ENCODE measurements at places on chromosomes 7 and 10.

DNA sequence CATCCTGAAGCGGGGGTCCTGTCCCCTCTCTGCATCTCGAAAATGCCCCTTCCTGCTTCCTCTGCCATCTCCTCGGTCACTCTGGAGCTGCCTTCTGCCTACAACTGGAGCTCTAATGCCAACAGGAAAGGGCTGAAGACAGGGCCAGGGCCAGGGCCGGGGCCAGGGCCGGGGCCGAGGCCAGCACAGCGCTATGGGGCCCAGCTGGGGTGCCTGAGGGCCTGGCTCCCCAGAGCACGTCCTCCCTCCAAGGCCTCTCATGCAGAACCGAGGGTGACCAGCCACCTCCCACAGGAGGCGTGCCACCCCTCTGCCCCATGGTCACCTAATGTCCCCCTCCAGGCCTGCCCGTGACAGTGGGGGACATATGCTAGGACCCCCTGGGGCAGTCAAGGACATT is 155.7 kb downstream of the PRKAG2 start:
- DNase-seq, result no peak

- no peak for DNase-seq
Observed at GRCh38 chr7:148831782-148832181, 52.3 kb downstream of the EZH2 start.

DNA sequence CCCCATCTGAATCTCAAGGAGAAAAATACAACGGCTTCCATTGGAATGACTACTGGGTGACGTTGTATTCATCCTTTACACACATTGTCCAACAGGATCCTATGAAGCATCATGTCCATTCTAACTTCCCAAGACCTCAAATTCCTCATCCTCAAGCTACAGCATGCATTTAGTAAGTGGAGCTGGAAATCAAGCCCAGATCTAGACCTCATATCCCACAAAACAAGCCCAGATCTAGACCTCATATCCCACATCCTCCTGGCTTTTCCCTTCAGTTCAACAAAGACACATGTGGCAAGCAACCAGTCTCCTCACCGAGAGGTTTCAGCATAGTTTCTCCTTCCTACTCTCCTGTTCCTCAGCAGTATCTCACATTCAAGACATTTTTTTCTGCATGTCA is 12.2 kb downstream of the IGF2BP3 start:
- no peak for DNase-seq

DNA sequence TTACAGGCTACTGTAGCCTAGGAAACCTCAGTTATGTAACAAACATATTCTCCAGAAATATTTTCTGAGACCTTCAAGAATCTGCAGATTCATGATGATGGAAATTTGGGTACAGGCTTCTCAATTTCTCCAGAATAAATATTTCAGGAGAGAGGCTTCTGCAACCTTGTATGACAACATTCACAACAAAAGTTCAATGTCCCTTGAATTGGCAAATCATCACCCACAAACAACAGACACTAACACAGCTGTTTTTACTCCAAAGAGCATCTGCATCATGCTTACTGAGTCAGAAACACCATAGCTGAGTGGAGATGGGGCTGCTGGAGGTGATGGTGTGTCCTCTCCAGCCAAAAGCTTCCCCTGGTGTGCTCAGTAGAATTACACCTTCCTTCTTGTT is 9.3 kb upstream of the COBL start:
- no peak for DNase-seq

GRCh38 chr7:156676263-156676662 is 35.7 kb downstream of the RNF32 start:
- no peak for DNase-seq

DNA sequence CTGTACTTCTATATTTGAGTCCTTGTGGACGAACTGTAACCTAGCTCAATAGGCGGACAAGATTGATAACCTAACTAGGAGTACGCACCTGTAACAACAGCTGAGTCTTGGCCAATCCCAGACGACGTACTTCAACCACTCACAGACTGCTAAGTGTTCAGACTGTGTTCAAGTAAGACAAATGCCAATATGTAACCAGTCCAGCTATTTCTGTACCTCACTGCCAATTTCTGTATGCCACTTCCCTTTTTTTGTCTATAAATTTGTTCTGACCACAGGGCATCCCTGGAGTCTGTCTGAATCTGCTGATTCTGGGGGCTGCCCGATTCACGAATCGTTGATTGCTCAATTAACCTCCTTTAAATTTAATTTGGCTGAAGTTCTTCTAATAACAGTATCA is 32.2 kb downstream of the HACD1 start:
- no peak for DNase-seq

DNA sequence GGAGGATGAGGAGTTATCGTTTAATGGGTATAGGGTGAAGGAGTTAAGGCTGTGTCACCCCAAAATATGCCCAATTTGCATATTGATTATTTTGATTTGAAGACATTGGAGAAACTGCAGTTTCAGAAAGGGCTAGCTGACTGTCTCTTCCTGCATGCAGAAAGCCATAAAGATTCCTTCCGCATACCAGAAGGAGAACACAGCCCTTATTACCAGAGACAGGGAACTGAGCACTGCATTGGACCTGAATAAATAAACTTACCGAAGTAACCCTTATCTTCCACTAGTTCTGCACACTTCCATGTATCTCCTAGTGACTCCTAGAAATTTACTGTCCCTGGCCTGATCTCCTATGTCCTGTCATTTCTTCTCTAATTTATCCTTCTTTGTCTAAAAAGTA is 821.9 kb upstream of the AUTS2 start:
- no peak for DNase-seq

GRCh38 chr7:46032353-46032752 is 111.3 kb upstream of the IGFBP3 start:
- no peak for DNase-seq

DNA sequence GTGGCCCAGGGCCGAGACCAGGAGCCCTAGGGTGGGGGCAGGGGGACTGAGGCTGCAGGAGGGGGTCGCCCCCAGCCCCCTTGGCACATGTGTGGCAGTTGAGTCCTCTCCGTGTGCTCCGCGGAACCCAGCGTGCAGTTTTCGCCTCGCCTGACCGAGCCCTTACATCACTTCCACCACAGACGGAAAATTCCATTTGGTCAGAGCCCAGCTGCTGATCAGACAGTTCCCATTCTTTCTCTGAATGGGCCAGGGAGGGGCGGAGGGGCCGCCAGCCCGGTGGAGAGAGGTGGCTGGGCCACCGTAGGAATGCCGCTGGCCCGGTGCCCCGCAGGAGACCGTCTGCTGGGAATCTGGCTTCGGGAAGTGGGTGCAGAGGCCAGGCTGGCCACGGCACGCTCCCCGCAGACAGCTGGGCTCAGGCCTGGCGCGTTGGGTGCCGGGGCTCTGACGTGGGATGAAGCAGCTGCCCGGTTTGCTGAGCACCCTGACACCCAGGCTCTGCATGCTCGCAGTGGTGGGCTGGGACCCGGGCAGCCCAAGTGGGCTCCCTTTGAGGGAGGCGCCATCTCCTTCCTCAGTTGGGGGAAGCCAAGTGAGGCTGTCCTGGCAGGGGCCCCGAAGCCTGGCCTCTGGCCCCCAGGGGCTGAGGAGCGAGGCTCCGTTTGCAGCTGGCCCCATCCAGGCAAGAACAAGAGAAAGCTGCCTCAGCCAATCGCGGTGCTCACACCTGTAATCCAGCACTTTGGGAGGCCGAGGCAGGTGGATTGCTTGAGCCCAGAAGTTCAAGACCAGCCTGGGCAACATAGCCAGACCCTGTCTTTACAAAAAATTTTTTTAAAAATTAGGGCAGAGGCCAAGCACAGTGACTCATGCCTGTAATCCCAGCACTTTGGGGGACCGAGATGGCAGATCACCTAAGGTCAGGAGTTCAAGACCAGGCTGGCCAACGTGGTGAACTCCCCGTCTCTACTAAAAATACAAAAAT is 9.9 kb downstream of the TTYH3 start:
- DNase-seq, result no peak

- DNase-seq, result no peak
Observed at GRCh38 chr7:36775061-36775620, 50.8 kb upstream of the AOAH start.

DNA sequence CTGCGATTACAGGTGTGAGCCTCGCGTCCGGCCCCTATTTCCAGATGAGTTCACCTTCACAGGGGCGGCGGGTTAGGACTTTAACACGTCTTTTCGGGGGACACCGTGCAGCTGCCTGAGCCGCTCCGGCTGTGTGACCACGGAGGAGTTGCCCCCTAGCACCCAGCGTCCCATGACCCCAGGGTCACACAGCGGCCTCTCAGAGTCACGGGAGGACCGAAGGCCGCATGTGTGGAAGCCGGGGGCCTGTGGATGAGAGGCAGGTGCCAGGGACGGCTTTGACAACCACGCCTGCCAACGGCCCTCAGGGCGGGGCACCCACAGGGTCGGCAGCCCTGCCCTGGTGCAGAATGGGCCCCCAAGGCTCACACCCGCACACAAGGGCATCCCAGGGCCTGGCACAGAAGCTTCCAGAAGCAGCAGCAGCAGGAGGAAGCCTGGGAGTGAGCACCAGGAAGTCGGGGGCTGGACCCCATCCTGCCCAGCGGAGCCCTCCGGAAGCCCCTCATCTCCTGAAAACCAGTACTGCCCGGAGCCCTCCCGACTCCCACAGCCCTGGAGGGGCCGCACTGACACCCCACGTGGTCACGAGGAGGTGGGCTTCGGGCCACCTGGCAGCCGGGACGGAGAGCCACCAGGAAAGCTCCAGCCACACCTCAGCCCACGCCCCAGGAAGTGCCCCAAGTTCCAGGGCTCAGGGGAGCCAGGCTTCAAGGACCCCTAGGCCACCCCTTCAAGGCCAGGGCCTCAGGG is 32.7 kb downstream of the ADAP1 start:
- no peak for DNase-seq

- no peak for DNase-seq
Observed at GRCh38 chr7:141864765-141865447, 23.6 kb upstream of the PRSS37 start.

DNA sequence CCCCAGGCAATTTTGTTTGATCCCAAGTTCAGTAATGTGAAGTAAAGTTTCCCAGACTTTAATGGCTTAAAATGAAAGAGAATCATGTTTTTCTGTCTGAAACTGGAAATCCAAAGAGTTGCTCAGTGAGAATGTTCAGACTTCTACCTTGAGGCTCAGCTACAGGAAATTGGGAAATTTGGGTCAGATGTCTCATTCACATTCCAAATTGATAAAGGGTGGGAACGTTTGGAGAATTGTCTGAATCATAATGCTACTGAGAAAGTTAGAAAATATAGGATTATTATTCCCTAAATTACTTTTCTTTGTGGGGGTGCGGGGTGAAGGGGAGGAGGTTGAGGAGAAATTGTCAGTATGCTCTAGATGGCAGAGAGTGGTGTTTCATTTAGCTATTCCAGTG is 773.9 kb downstream of the LRMDA start:
- no peak for DNase-seq

- no peak for DNase-seq
Observed at GRCh38 chr10:46077141-46077554, 31.1 kb upstream of the MSMB start.

- no peak for DNase-seq
Observed at GRCh38 chr7:149496642-149497391, 792 bp downstream of the ZNF746 start.

All from HS-27A (cell line).